ENCODE measurements at places on chromosomes 7 and 10. TPM values are rescaled to one million over a fixed set of nuclear protein-coding genes. Genes with fewer than 3 reads are reported as not detected.

Gene NUPR2
- not detected for total RNA-seq

Gene AKR1C3
- total RNA-seq = 139 TPM

Gene GBX1
- total RNA-seq = not detected

Gene PNLIP
- total RNA-seq = not detected

Gene CALHM3
- total RNA-seq = 0.39 TPM

Gene LDB3
- total RNA-seq = under 0.01 TPM

Gene CRYGN
- under 0.01 TPM for total RNA-seq
